T-helper 2 cell treated with Interferon-gamma antibody and Interleukin-4, amounts not matched to agents 5 μg/mL and 100 μg/mL, for 36 hours (primary cell): ENCODE measurements at places on chromosomes 6 and 20.

DNA sequence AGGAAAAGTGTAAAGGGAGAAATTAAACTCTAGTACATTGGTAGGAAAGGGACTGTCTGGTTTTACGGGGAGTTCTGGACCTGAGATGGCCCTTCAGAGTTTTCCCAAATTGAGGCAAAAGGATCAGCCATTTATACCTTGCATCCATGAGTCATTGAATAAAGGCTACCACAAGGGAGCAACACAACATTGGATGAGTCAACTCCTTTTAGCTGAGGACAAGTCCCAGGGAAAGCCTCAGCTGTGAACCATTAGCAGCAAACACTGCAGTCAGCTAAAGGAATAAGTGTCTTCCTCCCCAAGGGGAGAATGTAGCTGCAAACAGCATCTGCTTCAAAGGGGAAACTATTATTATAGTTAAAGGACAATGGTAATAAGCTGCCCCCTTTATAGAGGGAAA is 468.7 kb upstream of the ID4 start:
- H3K27me3 ChIP-seq: no peaks in the 10 kb centered on the region
- H3K27ac ChIP-seq: no peak overlapping the region
- DNase-seq: no peak
- H3K4me1 ChIP-seq: no peaks in the 10 kb centered on the region
- H3K36me3 ChIP-seq: no peaks in the 10 kb centered on the region

DNA sequence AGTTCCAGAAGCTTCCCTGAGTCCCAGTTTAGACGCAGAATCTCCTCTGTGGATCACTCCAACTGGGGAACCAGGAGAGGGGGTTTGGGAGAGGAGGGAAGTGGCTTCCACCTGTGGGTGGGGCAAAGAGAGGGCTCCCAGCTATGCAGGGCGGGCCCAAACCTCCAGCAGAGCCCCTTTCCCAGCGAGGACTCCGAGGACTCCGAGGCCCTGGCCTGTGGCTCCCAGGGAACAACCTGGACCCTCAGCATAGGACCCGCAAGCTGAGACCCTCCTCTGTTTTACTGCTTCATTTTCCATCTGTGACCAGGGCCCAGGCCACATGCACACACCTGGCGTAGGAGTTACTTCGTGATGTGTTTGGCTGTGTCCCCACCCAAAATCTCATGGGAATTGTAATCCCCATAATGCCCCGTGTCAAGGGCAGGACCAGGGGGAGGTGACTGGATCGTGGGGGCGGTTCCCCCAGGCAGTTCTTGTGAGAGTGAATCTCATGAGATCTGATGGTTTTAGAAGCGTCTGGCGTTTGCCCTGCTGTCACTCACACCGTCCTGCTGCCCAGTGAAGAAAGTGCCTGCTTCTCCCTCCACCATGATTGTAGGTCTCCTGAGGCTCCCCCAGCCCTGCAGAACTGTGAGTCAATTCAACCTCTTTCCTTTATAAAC is 27.9 kb downstream of the NTSR1 start:
- no peak overlapping the region for H3K4me3 ChIP-seq
- DNase-seq: no peak
- H3K27me3 ChIP-seq: peaks cover 14% of the 10 kb centered on the region
- no peak overlapping the region for H3K27ac ChIP-seq
- H3K36me3 ChIP-seq: no peaks in the 10 kb centered on the region

DNA sequence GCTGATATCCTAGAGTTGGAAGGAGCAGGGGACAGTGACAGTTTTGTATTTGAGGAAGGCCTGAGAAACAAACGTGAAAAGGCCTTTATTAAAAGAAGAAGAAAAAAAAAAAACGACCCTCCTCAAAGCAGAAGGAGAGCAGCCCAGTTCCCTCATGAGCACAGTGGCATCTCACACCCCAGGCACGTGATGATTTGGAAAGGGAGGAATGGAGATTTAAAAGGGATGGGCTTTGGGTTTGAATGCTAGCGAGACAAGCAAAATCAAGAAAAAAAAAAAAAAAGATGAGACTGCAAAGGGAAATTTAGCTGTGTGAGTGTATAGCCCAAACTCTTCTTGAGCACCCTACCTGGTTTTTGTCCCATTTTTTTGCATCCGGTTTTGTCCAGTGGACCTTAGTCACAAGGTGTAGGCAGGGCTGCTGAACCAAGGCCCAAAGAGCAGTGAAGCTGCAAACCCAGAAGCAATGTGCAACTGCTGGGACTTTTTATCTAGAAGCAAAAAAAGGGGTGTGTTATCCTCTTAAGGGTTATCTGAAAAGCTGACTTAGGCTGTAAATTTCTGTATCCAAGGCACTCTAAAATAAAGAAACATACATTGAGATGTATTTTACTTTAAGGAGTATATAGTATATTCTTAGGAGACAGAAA is 54.5 kb upstream of the RREB1 start:
- H3K4me3 ChIP-seq: no peak overlapping the region
- H3K27ac ChIP-seq: no peak overlapping the region
- H3K4me1 ChIP-seq: peaks cover 2% of the 10 kb centered on the region
- H3K36me3 ChIP-seq: no peaks in the 10 kb centered on the region
- no peak for DNase-seq

GRCh38 chr6:142845143-142845571 is 99.8 kb downstream of the HIVEP2 start:
- H3K36me3 ChIP-seq: peaks cover 7% of the 10 kb centered on the region
- H3K4me1 ChIP-seq: peaks cover 75% of the 10 kb centered on the region
- H3K27ac ChIP-seq: peak overlapping the region; percentile 81

GRCh38 chr6:44073612-44074438 is 53.4 kb downstream of the MRPL14 start:
- H3K27me3 ChIP-seq: peaks cover 9% of the 10 kb centered on the region
- H3K4me3 ChIP-seq: peak overlapping the region; percentile 87
- H3K27ac ChIP-seq: peak overlapping the region; percentile 72
- peak; percentile 21 for DNase-seq

DNA sequence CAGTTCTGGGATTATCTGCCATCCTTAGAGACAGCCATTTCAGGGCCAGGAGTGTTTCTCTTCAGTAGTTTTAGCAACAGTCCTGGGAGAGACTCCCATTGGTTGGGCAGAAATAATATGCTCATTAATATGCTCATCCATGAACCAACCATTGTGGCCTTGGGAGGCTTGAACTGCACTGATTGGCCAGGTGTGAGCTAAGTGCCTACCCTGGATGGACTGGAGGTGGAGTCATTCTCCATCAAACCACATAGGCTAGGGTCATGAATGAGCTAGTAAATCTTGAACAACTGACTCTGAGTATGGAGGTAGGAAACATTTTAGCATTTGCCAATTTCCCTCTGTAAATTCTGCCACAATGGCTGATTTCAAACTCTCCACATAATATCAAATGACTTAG is 70.2 kb upstream of the ZFP64 start:
- no peaks in the 10 kb centered on the region for H3K36me3 ChIP-seq
- H3K4me3 ChIP-seq: no peak overlapping the region
- no peaks in the 10 kb centered on the region for H3K4me1 ChIP-seq
- no peak overlapping the region for H3K27ac ChIP-seq
- H3K27me3 ChIP-seq: peaks cover 11% of the 10 kb centered on the region

DNA sequence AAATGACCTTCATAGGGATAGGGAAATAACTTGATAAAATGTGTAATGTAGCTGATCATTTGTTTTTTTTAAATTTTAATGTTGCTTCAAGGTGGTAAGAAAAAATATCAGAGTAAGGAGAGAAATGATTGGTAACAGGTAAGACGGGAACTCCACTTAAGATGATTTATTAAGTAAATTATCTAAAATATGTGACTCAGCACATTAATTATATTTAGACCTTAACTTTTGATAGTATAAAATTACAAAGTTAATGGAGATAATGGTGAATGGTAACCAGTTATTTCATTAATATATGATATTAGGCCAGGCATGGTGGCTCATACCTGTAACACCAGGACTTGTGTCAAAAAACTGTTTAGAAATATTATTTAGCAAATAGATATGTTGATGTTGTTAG is 10.2 kb downstream of the BEND6 start:
- H3K4me3 ChIP-seq: no peak overlapping the region
- H3K36me3 ChIP-seq: no peaks in the 10 kb centered on the region
- peaks cover 15% of the 10 kb centered on the region for H3K27me3 ChIP-seq
- no peak for DNase-seq
- H3K4me1 ChIP-seq: no peaks in the 10 kb centered on the region

DNA sequence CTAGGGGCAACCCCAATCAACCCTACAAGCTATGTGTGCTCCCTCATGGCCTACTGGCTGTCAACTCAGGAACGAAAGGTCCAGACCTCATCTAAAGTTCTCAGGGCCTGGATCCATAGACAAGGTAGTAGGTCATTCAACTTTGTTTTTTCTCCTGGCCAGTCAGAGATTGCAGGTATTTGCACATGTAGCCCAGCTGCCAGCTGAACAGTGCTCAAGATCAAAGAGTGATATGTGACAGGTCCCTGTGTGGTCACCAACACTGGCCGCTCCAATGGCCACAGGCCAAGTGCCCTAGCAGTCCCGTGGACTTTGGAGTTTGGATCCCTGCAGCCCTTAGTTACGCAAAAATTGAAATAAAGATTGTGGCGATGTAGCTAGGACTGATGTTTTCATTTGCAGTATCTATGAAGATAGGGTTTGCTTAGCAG is 60.6 kb upstream of the ATXN1 start:
- no peak overlapping the region for H3K4me3 ChIP-seq
- no peak for DNase-seq
- peaks cover 47% of the 10 kb centered on the region for H3K27me3 ChIP-seq
- no peaks in the 10 kb centered on the region for H3K36me3 ChIP-seq
- no peak overlapping the region for H3K27ac ChIP-seq
- no peaks in the 10 kb centered on the region for H3K4me1 ChIP-seq

DNA sequence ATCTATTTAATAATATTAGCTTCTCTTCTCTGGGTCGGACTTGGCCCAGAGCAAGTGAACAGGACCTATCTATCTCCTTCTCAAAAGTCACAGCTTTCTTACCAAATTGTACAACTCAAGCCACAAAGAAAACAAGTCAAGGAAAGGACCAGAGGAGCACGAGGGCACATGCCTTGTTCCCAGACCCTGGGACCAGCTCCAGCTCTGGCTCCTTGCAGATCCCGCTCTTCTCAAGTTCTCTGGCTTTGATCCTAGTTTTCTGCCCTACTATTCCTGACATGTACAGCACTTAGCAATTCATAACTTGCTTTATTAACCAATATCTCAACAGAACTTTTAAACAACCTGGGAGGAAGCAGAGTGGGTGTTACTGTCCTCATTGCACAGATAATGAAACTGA is 185.9 kb downstream of the ESR1 start:
- no peak overlapping the region for H3K27ac ChIP-seq

DNA sequence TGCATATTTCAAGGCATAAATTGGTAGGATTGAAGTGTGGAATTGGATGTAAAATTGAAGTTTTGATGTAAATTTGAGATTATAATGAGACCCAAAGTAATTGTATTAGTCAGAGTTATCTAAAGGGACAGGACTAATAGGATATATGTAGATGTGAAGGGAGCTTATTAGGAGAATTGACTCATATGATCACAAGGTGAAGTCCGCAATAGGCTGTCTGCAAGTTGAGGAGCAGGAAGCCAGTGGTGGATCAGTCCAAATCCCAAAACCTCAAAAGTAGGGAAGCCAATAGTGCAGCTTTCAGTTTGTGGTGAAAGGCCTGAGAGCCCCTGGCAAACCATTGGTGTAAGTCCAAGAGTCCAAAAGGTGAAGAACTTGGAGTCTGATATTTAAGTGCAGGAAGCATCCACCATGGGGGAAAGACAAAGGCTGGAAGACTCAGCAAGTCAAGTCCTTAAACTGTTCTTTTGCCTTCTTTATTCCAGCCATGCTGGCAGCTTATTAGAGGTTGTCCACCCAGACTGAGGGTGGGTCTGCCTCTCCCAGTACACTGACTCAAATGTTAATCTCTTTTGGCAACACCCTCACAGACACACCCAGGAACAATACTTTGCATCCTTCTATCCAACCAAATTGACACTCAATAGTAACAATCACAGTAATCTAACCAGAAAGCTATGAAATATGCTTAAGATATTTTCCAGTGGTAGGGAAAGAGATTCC is 442.6 kb upstream of the PTCHD4 start:
- H3K4me3 ChIP-seq: no peak overlapping the region
- no peak overlapping the region for H3K27ac ChIP-seq
- no peaks in the 10 kb centered on the region for H3K4me1 ChIP-seq
- H3K27me3 ChIP-seq: no peaks in the 10 kb centered on the region
- DNase-seq: no peak

GRCh38 chr6:111802720-111803330 is 70.4 kb downstream of the FYN start:
- H3K27ac ChIP-seq: peak overlapping the region; percentile 95
- H3K27me3 ChIP-seq: no peaks in the 10 kb centered on the region
- no peak for DNase-seq
- peaks cover 67% of the 10 kb centered on the region for H3K4me1 ChIP-seq
- peak overlapping the region; percentile 72 for H3K4me3 ChIP-seq

DNA sequence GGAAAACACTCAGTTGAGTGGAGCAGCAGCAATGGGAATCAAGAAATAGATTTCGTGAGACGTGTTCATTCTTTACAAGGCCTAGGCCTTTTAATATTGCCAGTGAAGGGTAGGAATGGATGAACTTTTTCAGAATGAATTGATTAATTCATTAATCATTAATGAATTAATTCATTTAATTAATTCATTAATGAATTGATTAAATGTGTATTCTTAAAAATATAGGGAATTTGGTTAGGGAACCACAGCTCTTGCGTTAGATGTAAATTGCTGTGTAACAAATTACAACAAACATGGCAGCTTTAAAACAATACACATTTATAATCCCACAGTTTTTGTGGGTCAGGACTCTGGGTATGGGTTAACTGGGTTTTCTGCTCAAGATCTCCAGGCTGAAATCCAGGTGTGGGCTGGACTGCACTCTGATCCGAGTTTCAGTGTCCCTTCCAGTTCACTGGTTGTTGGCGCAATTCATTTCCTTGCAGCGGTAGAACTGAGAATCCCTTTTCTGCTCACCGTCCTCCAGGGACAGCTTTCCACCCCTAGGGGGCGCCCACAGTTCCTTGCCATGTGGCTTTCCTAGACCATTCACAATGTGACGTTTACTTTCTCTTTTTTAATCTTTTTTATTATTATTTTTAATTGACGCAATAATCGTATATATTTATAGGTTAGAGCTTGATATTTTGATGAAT is 32.8 kb upstream of the BCAS1 start:
- peak; percentile 56 for DNase-seq
- no peak overlapping the region for H3K27ac ChIP-seq
- peaks cover 11% of the 10 kb centered on the region for H3K27me3 ChIP-seq

DNA sequence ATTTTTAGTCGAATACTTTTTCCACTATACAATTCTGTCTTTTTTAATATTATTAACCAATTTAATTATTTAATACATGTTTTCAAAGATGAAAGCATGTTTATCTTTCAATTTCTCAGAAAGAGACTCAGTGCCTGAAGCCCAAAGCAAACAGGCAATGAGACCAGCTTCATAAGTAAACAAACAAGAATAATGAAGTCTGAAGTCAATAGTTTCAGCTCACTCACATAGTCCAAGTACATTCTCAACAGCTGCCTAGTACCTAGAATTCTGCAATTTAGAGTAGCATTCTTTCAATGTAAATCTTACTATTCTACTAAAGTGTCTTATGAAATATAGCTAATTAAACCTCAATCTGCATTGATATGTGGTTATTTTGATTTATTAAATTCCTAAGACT is 626.5 kb upstream of the NRSN1 start:
- no peak overlapping the region for H3K4me3 ChIP-seq
- no peaks in the 10 kb centered on the region for H3K27me3 ChIP-seq
- H3K4me1 ChIP-seq: no peaks in the 10 kb centered on the region
- no peak for DNase-seq
- no peaks in the 10 kb centered on the region for H3K36me3 ChIP-seq

- no peaks in the 10 kb centered on the region for H3K4me1 ChIP-seq
- no peaks in the 10 kb centered on the region for H3K27me3 ChIP-seq
- H3K36me3 ChIP-seq: no peaks in the 10 kb centered on the region
- no peak for DNase-seq
- no peak overlapping the region for H3K4me3 ChIP-seq
- no peak overlapping the region for H3K27ac ChIP-seq
Observed at GRCh38 chr20:58022711-58023110, 205.7 kb downstream of the ANKRD60 start.
